ENCODE measurements at places on chromosomes 11 and 22.

DNA sequence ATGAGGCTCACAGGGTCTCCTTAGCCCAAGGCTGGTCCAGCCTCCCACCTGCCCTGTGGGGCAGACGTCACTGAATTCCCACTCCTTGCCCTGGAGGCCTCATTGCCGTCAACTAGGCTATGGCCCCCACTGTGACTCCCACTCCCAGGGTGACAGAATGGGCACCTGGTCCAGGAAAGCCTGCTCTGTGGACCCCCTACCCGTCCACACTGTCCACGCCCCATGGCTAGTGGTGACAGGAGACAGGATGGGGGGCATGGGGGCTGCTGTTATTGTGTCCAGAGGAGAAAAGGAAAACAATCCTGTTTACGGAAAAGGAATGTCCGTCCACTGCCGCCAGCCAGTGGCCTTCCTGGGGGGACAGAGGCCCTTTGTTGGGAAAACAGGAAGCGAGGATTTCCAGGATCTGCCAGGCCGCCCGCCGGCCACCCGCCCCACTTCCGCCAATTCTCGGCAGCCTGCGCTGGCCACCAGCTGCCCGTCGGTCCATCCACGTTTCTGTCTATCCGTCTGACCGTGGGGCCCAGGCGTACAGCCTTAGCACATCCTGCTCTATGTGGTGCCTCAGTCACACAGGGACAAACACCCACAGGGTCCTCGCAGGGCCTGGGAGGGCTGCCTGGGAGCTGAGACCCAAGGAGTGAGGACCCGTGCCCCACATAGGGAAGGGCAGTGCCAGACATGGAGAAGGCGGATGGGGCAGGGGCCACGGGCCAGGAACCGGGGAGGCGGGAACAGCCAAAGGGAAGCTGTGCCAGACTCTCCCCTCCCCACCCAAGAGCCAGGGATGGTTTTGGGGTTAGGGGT is 19.5 kb downstream of the CRELD2 start:
- no peak for DNase-seq

DNA sequence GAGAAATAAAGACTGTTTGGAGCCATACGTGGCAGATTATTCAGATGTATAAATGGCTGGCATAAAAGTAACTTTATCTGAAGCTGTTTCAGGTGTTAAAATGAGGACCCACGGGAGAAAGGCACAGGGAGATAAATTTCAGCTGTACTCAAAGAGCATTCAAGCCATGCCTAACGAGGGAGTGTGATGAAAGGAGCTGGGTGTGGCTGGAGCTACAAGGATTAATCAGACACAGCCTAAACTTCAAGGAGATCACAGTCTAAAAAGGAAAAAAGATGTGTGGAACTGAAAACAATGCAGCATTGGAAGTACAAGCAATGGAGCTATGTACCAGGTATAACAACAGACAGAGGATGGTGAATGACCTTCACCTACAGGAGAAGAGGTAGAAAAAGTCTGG is 120.8 kb upstream of the APOA1 start:
- DNase-seq = no peak

DNA sequence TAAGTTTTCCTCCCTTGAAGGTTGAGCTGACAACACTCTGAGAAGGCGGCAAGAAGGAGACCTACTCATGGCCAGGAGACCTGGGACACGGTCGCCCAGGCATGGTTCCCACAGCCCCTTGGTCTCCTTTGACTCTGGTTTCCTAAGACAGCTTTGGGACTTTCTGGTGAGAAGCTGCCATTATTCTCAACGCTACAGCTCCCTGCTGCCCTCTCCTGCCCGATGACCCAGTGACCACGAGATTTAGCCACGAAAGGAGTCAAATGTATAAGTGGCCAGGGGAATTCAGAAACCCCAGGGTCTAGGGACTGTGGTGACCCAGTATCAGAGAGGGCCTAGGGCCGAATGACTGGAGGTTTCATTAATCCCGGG is 699 bp upstream of the SDF2L1 start:
- no peak for DNase-seq

DNA sequence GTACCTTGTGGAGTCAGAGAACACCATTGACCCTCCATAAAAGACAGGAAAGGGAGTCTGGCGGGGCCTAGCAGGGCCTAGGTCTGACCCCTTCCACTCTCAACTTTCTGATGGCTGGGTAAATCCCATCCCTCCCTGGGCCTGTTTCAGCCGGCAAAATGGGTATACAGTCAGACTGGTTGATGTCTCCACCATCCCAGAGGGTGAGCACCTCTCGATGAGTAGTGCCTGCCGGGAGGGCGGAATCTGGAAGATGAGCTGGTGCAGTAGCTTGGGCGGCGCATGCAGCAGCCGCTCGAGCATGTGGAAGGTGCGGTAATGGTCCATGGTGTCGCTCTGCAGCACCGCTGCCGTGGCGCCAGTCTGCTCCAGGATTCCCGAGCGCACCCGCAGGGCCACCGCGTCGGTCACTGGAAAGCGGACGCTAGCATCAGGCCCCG is 528 bp downstream of the FIBP start:
- DNase-seq = no peak

- DNase-seq = no peak
Observed at GRCh38 chr11:63737718-63738117, 30.9 kb downstream of the ZFTA start.

GRCh38 chr11:15483205-15483604 is 368.5 kb downstream of the INSC start:
- DNase-seq = no peak

DNA sequence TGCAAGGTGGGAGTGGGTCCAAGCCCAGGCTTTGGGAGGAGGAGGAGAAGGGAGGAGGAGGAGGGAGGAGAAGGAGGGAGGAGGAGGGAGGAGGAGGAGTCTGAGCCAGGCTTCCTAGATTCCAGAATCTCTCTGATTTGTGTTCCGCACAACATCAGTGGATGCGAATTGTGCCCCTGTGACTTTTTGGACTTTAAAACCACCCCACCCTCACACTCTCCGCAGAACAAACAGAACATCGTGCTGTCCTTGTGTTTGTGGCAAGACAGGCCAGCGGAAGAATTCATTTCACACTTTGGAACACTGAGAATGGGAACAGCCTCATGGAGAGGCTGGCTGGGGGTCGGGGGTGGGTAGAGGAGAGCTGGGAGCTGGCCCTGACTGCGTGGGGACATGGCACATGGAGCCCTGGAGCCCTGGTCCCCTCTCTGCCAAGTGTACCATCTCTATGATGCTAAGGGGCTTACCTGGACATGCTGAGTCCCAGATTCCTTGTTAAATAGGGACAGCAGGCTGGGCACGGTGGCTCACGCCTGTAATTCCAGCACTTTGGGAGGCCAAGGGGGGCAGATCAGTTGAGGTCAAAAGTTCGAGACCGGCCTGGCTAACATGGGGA is 16.4 kb upstream of the SHANK2 start:
- no peak for DNase-seq

DNA sequence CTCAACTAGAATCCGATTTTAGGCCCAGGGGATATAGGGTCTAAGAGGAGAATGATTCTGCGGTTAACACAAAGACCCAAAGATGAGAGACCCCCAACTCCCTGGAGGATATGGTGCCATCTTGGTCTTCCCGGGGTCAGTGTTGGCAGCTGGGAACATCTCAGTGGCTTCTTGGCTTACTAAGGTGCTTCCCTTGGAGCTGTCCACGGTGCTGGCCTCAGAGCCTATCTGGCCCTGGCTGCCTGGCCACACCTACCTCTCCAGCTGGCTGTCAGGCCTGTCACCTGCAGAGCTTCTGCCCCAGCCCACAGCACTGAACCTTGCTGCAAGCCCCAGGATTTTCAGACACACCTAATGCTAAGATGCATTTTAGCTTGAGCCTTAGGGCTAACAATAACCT is 70.7 kb upstream of the THY1 start:
- no peak for DNase-seq

GRCh38 chr11:71144736-71145135 is 107.6 kb downstream of the SHANK2 start:
- no peak for DNase-seq

DNA sequence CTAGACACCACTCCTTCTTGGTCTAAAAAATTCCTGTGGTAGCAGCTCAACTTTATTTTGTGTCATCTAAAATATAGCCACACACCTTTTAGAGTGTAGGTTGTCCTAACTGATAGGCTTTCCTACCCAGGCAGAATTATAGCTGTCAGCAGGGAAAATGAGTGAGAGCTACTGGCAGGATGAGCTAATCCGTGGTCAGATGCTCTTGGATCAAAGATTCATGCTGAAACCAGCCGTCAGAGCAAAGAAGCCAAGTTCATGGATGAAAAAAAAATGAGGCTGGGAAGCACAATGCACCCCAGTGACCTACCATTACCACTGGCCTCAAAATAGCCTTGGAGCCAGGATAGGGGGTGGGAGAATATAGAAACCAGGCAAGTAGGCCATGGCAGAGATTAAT is 113.1 kb upstream of the BLID start:
- DNase-seq = no peak

- no peak for DNase-seq
Observed at GRCh38 chr11:71055925-71056324, 196.5 kb downstream of the SHANK2 start.

DNA sequence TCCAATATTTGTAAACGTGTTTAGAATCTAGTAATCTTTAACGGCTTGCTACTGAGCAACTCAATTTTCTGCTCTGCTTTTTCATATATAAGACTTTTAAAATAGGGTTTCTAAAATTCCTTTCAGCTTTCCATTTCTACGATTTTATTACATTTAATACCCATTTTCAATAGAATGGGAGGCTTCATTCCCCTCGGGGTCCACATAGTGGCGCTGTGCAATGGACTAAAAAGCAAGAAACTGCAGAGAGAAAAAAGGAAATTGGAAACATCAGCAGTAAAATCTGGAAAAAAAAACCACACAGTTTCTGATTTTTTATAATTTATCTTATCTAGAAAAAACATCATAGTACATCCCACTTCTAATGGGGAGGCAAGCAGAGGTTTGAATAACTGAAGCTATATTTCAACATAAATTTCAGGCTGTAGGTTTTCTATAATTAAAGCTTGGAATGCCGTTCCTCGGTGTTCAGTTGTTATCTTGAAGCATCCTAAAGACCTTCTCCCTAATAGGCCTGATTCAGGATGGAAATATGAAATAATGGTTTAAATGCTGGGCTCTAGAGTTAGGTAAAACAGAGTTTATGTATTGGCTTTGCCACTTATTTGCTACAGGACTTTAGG is 18.7 kb upstream of the JHY start:
- DNase-seq = no peak

DNA sequence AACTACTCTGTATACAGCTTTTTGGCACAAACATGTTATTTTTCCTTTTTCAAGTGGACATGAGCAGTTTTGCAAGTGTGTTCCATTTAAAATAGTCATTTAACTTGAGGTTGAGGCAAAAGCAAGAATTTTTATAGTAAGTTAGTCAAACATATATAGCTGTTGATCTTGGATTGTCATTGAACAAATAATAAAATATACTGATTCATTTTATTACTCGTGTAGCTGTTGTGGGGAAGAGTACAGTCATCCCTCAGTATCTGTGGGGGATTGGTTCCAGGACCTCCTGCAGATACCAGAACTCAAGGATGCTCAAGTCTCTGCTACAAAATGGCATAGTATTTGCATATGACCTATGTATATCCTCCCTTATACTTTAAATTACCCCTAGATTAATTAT is 45.3 kb downstream of the EXT2 start:
- no peak for DNase-seq

DNA sequence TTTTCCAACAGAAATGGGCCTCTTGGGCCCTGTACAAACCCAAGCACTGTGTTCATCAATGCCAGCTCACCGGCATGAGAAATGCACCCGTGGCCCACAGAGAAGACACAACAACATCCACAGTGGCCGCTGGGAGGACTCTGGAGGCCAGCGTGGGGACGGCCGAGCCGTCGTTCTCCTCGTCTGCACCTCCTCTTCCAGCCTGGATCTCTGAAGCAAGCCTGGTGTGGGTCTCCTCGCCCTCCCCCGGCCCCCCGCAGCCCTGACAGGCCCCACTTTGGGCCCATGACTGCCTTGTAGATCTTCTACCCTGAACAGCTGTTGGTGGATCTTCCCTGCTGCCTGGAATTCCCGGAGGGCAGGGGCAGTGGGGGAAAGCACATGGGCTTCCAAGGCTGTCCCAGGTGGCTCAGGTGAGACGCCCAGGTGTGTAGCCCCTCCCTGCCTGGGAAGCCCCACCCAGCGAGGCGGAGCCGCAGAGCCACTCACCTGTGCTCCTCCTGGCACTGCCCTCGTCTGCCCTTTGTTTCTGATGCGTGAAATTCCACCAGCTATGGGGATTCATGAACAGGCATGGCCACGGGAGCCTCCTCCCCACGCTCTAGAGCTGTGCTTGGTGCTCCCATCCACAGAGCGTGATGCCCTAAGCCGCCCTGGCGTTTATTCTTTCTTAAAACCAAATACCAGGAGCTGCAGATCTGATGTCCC is 225.9 kb downstream of the BRD1 start:
- DNase-seq = no peak

- DNase-seq = no peak
Observed at GRCh38 chr11:32447252-32447651, 11.9 kb upstream of the WT1 start.

DNA sequence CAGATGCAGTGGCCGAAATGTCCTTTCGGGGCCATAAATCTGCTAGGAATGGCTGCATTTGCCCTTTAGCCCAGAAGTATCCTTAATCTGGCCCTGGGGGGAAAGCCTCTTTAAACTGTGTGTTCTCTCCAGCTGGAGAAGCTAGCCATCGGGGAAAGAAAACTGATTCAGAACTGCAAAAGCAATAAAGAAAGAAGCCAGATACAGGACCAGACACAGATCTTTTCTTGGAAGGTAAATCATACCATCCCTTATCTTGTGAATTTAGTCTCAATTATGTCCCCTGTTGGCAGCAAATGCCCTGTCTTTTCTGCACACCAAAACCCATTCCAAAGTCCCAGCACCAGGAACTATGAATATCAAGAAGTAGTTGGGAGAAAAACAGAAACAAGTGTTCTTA is 25.6 kb downstream of the PC start:
- DNase-seq = no peak

- peak; percentile 8 for DNase-seq
Observed at GRCh38 chr22:22201185-22201929, 43.2 kb upstream of the VPREB1 start.

- DNase-seq = no peak
Observed at GRCh38 chr11:111836721-111837120, 34.7 kb downstream of the ALG9 start.

DNA sequence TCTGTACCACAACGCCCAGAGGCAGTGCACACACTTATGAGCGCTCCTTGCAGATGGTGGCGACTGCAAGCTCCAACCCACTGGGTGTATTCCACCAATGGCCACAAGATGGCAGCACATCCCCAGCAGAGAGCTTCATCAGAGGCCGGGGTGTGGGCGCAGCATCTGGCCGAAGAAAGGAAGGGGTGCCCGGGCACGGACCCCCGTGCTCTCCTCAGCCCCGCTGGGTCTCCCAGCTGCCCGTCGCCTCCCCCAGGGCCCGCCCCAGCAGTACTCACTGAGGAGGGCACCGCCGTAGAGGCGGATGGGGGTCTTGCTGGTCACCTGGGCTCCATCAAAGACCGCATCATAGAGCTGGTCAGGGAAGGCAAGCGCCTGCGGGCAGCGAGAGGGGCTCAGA is 14.2 kb downstream of the TP53I11 start:
- peak; percentile 77 for DNase-seq

DNA sequence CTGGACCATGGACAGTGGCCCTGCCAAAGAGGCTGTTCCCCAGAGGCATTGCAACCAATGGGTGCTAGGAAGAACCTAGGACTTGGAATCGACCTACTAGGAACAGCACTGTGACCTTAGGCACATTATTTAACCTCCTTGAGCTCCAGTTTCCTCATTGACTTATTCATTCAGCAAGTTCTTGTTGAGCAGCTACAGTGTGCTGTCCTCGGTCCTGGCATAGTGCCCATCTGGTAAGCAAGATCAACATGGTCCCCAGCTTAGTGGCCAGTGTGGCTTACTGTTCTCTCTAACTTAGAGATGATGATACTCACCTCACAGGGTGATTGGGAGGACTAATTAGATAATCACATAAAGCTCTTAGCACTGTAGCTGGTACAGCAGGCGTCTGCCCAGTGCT is 8.2 kb downstream of the ABCG4 start:
- DNase-seq = no peak
